ENCODE measurements at places on chromosomes 4 and X.

DNA sequence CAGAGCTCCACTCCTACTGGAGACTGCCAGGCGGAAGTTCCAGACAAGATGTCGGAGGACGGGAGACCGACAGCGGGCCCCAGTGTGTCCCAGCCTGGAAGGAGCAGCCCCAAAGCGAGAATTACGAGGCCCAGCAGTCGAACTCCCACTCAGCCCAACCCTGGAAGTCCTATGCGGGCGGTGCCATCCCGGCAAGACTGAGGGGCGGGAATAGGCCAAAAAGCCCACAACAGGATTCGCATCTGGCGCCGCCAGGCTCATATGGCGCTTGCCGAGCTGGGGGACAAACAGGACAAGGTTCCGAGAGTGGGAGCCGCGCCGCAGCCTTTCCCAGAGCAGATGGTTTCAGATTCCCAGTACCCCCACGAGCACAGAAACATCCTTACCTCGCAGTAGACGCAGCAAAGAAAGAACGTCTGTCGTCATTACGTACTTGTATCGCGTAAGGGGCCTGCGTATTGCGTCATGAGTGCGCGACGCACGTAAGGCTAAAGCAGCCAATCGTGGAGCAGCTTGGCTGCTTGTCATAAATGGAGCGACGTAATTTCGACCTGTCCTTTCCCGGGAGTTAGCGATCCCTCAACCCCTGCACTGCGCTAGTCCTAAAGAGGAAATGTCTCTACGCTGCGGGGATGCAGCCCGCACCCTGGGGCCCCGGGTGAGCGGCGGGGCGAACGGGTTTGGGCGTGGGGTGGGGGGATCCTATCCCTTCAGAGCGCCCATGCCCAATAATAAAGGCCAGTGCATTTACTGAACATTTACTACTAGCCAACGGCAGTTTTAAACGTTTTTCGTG, at the start of the genes LIAS and RPL9:
LIAS (plus strand) TSS at position 552 of the 796 bp plus-strand sequence; CDS start at position 614, 62 bp downstream.
RPL9 (minus strand) TSS at position 418 of the 796 bp plus-strand sequence. CDS start 483 bp downstream, outside the sequence.
- DNase-seq, result peak; percentile 96

- DNase-seq, result no peak
Observed at GRCh38 chr4:167031534-167032156, 202.6 kb downstream of the SPOCK3 start.

DNA sequence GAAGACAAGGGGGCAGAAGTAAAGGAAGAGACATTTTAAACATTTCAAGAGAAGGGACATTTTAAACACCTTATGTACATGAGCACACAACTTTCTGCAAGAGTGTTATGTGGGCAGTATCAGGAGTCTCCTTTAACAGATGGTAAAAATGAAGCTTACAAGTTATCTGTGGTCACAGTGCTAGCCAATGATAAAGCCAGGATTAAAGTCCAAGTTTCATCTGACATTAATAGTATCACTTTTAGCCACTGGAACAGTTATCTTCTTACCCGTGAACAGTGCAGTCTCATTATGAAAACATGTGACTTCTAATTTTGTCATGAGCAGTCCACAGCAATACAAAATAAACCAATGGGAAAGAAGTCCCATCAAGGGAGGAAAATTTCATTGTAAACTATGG, 627.9 kb upstream of the AGA start:
- no peak for DNase-seq

- DNase-seq, result no peak
Observed at GRCh38 chr4:168839758-168840391, 170.2 kb downstream of the CBR4 start.

DNA sequence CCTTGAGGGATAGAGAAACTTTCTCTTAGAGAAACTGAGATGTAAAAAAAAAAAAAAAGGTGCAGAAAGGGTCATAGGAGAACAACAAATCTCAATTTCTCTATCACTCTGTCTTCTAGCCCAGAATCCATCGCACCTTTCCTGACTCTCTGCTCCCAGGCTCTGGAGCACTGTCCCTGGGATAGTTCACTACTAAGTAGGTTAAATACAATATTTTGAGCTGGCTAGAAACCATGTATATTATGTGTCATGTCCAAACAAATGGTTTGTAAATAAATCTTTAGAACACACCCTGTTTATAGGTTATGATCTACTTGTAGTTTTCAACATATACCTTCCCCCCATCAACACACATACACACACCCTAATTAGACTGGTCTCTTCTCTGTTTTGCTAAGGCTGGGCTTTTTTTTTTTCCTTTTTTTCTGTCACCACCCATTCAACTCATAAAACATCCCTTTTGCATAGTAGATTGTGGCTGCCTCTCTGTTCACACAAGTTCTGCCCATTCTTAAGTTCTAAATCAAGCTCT, 124.4 kb downstream of the KLHL13 start:
- DNase-seq, result no peak

GRCh38 chr4:81724925-81725329, 253.2 kb upstream of the RASGEF1B start:
- DNase-seq, result no peak

GRCh38 chr4:180363815-180364214, 1879.4 kb upstream of the TENM3 start:
- DNase-seq, result no peak

- no peak for DNase-seq
Observed at GRCh38 chr4:11634283-11634682, 205.6 kb upstream of the HS3ST1 start.

DNA sequence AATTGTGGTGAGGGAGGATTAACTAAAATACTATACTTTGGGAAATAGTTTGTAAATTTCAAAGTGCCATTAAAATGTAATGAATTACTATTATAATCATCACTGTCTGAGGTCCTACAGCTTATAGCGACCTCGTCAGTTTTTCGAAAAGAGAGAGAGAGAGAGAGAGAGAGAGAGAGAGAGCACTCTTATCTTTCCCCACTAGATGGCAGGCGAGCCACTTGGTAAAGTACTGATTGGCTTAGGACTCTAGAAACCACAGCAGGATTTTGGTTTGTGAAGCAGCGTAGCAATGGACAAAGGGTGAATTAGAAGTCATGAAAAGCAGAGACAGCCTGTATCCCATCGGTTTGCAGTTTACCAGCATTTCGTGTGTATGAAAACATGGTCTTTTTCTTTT, 52.5 kb downstream of the LINC00632 start:
- no peak for DNase-seq

GRCh38 chr4:108547682-108548081, 72.7 kb upstream of the RPL34 start:
- DNase-seq, result no peak

- DNase-seq, result no peak
Observed at GRCh38 chr4:170109586-170110284, 20.0 kb upstream of the AADAT start.

- DNase-seq, result no peak
Observed at GRCh38 chrX:20224814-20225487, 41.8 kb downstream of the RPS6KA3 start.

GRCh38 chrX:1537031-1537715, at the start of gene P2RY8:
Gene P2RY8 (minus strand): TSS chrX:1537185. CDS start chrX:1466558, 70,627 bp downstream.
- peak; percentile 72 for DNase-seq

GRCh38 chr4:105895583-105896460, 551 bp downstream of the NPNT start:
- DNase-seq, result no peak

DNA sequence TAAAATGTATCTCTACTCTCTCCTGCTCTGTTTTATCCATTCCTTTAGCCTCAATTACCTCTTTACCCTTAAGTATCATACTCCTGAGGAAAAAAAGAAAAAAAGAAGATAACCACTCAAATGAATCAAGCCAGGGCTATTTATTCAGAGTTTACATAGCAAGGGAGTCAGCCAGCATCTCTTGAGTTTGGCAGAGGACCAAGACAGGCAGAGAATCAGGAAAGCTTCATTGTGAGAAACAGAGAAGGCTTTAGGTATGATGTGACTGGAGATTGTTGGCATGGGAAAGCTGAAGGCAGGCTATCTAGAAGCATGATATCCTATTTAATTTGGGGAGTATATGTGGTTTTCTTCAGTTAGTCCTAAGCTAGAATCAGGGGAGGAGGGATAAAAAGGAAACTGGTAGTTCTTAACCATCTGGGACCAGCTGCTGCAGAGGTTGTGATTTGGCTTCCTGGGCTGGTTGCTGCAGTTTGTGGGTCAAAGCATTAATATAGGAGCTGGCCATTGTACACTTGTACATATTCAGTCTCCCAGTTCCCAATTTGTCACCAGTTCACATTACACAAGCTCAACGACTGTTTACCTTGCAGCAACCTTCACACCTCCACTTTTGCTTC, 11.2 kb downstream of the APELA start:
- no peak for DNase-seq

- DNase-seq, result peak; percentile 86
Observed at GRCh38 chr4:108355186-108355901, 186.6 kb upstream of the LEF1 start.

DNA sequence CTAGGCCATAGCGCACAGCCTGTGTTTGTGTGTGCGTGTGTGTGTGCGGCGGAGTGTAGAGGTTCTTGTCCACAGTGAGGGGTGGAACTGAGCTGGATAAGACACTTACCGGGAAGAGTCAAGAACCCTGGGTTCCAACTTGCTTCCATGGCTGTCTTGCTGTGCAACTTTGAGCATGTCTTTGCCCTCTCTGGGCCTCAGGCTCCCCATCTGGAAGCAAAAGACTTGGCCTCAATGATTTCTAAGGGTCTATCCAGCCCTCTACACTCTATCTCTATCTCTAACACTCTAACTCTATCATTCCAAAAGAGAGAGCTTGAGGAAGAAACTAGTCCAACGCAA, 121.3 kb upstream of the PJA1 start:
- DNase-seq, result no peak

DNA sequence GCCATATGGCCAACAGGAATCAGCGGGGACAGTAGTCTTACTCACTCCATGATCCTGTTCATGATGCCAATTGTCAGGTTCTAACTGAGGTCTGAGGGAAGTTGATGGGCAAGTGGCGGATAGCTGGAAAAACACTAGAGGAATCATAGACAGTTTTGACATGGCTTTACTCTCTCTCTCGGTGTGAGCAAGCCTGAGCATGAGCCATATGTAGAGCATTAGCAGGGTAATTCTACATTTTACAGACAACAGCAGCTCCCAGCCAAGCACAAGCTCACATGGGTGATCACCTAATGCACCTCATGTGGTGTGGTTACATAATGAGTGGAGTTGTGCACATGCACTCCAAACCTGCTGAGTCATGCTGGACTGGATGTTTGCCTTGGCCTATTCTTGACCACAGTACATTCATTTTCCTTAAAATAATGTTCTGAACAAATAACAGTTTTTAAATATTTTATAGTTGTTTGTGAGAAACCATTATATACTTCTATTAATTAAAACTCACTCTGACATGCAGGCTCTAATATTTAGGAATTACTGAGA, 429.2 kb downstream of the GPAT3 start:
- DNase-seq, result no peak

DNA sequence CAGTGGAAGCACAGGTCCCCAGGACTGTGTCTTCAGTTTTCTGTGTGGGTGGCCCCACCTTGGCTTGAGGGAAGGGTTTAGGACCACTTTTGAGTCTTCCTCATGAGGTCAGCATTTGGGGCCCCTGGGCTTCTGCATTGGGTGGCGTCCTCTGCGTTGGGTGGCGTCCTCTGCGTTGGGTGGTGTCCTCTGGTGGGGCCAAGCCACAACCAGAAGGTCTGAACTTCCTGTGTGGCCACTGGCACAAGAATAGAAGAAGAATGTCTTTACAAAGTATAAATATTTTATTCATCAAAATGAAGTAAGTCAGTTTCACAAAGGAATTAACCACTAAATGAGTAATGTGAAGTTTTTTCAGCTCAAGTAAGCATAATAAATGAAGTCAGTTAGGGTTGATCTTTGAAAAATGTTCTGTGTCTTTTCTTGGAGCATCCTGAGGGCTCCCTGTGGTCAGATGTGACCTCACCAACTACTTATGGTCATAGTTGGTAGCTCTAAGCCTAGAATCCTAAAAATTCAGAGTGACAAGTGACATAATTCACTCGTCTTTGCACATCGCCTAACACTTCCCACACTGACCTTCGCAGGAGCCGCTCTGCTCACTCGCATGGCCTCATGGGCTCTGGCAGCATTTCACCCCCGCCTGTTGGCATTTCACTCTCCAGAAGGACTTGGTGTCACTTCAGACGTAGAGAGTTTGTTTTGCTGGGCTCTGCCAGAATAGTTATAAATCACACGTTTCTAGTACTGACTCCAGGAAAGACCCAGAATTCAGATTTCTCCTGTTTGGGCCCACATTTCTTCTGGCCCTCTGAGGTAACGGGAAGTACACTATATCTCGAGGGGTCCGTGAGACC, 39.0 kb upstream of the HGFAC start:
- DNase-seq, result no peak

DNA sequence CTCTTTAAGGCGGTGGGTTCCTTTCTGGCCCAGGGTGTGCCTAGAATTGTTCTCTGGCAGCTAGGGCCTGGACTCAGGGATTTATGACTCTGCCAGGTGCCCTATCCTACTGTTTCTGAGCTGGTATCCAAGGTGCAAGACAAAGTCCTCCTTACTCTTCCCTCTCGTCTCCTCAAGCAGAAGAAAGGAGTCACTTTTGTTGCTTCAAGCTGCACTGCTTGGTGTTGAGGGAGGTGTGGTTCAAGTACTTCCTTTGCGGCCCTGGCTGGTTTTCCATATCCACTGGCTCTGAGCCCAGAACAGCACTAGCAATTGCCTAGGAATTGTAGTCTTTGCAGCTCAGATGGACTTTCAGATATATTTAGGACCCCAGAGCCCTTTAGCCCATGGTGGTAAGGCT, 39.3 kb downstream of the RTL3 start:
- DNase-seq, result no peak

GRCh38 chr4:1769692-1770091, 23.4 kb upstream of the FGFR3 start:
- no peak for DNase-seq

DNA sequence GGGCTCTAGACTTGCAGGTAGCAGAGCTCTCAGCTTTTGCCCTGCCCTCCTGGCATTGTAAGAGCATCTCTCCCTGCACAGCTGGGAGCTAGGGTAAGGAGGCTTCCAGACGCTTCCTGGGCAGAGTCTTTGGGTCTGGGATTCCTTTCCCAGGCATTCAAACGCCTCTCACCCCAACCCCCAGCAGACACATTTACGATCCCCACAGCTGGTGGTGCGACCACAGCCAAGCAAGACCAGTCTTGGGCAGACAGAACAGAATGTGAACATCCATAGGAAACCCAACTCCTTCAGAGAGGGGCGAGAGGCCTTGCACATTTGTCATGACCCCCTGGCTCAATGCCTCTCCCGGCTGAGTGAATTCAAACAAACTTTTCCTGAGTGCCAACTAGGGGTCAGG, 38.1 kb upstream of the CD99L2 start:
- no peak for DNase-seq

DNA sequence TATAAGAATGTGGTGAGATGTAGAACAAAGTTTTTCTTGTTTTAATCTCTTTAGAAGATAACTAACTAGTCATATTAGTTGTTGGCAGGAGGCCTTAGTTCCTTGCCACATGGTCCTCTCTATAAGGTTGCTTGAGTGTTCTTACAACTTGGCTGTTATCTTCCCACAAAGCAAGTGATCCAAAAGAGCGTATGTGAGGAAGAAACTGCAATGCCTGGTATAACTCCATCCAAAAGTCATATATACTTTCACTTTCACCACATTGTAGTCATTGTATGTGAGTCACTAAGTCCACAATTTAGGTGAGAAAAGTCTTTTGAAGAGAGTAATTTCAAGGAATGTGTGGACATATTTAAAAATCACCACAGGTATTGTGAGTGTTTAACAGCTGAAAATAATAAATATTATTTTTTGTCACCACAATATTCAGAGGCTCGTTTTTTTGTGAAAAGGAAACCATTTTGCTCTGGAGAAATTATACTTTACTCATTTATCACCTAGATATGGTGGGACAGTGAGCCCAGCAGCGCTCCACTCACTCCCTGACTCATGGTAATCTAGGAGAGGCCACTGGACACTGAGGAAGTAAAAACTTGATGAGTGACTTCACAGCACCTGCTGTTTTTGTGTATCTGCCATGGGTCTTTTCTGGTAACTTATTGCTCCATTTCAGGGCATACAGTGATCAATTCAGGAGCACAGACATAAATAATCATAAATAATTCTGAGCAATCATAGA, 369.4 kb upstream of the NDST3 start:
- DNase-seq, result no peak
